ENCODE measurements at places on chromosomes 11 and 22.

DNA sequence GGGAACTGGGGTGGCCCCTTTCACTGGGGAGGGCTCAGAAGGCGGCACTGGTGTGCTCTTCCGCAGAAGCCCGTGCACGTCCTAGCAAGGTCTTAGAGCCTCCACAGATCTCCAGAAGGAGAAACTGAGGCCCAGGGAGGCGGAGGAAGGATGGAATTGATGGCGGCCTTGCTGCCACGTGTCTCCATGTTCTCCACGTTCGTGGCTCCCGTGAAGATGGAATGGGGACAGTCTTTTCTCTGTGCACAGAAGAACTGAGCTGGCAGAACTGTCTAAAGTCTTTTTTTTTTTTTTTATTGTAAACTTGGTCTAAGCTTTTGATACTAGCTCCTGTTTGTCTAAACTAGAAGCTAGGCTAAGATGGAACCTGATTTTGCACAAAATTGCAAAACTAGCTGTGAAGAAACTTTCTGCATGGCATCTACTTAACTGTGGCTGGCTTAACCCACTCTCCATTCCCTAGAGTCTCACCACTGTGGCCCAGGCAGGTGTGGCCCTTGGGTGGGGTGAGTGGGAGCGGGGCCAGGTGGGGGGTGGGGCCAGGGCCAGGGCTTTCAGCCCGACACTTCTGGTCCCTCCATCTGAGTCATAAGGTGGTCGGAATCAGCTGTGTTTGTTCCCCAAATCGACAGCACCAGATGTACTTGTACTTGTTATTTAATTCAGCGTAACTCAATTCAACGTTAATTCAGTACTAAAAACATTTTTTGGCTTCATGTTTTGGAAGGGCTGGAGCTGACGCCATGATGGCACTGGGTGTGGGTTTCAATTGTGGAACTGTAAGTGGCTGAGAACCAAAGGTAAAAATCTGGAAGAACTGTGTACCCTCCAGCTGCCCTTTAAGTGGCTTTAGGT is 120.7 kb downstream of the MPPED1 start:
- peaks cover 6% of the 10 kb centered on the region for H3K27me3 ChIP-seq
- no peak overlapping the region for H3K27ac ChIP-seq
- DNase-seq = no peak
- H3K36me3 ChIP-seq = peaks cover 2% of the 10 kb centered on the region
- no peak overlapping the region for H3K4me3 ChIP-seq
- H3K4me1 ChIP-seq = no peaks in the 10 kb centered on the region

GRCh38 chr11:59480359-59480758 is 7.2 kb downstream of the OR4D10 start:
- no peak overlapping the region for H3K27ac ChIP-seq
- no peaks in the 10 kb centered on the region for H3K36me3 ChIP-seq
- peaks cover 12% of the 10 kb centered on the region for H3K27me3 ChIP-seq
- no peak for DNase-seq
- H3K4me1 ChIP-seq = peaks cover 10% of the 10 kb centered on the region

DNA sequence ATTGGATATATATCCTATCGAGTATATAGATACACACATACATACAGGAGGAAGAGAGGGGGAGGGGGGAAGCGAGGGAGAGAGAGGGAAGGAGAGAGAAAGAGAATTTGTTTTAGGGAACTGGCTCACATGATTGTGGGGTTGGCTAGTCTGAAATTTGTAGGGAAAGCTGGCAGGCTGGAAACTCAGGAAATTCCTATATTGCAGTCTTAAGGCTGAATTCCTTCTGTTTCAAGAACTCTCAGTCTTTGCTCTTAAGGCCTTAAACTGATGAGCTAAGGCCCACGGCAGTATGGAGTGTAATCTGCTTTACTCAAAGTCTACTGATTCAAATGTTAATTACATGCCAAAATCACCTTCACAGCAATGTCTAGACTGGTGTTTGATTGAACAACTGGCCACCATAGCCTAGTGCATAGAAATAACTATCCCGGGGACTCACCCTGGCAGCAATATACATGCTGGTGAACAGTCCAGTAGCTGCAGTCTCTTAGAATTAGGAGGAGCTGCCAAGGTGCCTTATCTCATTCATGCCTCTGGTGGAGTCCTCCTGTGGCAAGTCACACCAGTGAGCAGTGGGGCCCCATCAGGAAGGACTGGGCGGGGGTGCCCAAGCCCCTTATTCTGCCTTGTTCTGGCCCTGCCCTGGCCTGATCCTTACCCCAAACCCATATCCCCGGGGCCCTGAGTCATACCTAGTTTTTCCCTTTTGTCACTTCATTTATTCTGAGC is 59.7 kb upstream of the AMPD3 start:
- H3K27ac ChIP-seq = no peak overlapping the region
- no peak overlapping the region for H3K4me3 ChIP-seq
- peaks cover 33% of the 10 kb centered on the region for H3K27me3 ChIP-seq
- H3K36me3 ChIP-seq = peaks cover 2% of the 10 kb centered on the region
- H3K4me1 ChIP-seq = peaks cover 10% of the 10 kb centered on the region

DNA sequence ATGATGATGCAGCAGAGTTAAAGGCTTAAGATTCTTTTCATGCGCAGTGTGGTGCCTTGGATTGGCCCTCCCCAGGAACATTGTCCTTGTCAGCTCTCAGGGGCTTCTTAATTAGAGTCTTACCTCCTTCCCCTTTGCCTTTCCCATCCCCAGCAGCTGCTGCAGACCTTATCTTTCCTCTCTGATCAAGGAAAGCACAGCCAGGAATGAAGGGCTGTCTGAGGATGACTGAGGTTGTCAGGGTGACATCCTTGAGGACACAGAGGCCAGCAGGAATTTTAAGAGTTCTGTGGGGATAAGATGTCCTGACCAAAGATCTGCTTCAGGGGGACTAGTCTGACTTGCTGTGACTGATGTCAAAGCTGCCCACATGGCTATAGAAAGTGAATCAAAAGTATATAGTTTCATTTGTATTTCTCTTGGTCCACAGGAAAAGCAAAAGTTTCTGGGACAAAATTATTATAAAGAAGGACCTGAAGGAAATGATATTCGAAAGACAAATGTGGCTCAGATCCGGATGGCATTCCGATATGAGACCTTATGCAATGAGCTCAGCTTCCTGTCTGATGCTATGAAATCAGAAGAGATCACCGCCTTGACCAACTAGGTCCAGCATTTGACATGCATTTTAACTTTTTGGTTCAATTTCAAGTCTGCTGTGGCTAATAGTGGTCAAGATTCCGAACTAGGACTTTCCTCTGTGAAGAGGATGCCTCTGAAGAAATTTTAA is 35.5 kb downstream of the RNF141 start:
- no peak for DNase-seq
- no peaks in the 10 kb centered on the region for H3K27me3 ChIP-seq
- H3K4me3 ChIP-seq = no peak overlapping the region
- peak overlapping the region; percentile 50 for H3K27ac ChIP-seq
- peaks cover 27% of the 10 kb centered on the region for H3K36me3 ChIP-seq

DNA sequence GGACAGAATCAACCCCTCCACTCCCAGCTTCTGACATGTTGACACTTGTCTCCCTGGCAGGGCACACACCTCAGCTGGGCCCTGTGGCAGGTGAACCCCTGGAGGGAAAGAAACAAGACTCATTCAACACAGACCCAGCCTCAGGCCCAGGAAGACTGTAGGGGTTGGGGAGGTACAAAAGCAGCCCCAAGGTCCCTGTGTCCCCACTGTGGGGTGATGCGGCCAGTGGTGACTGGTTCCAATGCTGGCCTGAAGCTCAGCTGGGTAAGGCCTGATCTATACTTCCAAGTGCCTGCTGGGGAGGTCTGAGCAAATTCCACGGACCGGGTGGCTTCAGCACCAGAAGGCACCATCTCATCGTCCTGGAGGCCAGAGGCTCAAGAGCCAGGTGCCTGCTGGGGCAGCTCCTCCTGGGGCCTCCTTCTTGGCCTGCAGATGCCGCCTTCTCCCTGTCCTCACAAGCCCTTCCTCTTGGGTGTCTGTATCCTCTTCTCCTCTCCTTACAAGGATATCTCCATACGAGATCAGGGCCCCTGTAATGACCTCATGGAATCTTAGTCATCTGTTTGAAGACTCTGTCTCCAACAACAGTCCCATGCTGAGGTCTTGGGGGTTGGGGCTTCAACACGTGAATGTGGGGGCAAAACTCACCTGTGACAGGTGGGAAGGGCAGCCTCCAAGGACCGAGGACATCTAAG is 1492.1 kb downstream of the BRD1 start:
- H3K27me3 ChIP-seq = peaks cover 15% of the 10 kb centered on the region
- DNase-seq = no peak
- no peak overlapping the region for H3K27ac ChIP-seq
- peaks cover 4% of the 10 kb centered on the region for H3K4me1 ChIP-seq
- peaks cover 2% of the 10 kb centered on the region for H3K36me3 ChIP-seq

GRCh38 chr11:74673693-74674360 is 57.4 kb downstream of the CHRDL2 start:
- DNase-seq = no peak
- H3K4me3 ChIP-seq = no peak overlapping the region
- no peaks in the 10 kb centered on the region for H3K27me3 ChIP-seq
- no peak overlapping the region for H3K27ac ChIP-seq

DNA sequence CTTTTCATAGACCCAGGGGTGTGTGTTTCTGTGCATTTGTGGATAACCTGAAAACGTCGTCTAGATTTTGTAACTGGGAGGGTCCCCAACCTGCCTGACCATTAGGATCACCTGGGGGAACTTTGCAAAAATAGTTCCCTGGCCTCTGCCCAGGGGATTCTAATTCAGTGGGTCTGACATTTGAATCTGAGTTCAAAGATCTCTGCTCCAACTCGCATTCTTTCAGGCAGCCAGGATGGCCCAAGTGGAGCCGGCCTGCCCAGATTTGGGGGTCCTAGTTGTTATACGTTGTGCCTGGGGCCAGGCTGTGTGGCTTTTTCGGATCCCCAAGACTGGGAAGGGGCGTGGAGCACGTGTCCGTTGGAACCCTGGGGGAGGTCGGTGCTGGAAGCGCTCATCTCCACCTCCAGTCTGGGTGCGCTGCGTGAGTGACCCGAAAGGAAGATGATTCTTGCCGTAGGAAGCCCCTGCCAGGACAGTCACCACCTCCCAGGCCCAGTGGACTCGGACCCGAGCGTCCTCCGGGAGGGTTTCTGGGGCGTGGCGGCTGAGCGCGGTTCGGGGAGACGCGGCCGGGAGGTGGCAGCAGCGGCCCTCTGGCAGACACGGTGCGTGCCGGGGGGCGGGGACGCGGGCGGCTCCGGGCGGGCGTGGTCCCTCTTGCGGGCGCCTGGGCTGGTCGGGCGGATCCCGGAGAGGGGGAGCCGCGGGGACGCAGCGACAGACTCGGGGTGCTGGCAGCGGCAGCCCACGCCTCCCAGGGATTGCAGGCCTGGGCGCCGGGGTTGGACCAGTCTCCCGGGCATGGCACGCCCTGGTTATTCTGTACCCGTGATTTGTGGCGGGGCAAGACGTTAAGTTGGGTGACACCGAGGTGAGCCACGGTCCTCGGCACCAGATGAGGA is 29.2 kb upstream of the PLET1 start:
- H3K4me3 ChIP-seq = peak overlapping the region; percentile 77
- H3K27me3 ChIP-seq = peaks cover 2% of the 10 kb centered on the region
- H3K36me3 ChIP-seq = peaks cover 5% of the 10 kb centered on the region
- peak overlapping the region; percentile 17 for H3K27ac ChIP-seq
- peak; percentile 86 for DNase-seq

All from memory B cell (primary cell).